ENCODE measurements at places on chromosomes 1 and 21.

GRCh38 chr1:208254376-208254775 lies 10.2 kb upstream of the PLXNA2 start:
- DNase-seq = no peak

- peak; percentile 75 for DNase-seq
These were observed 2.2 kb upstream of the RHEX start for GRCh38 chr1:206050655-206051235.

GRCh38 chr1:179857009-179857408 lies 20.6 kb downstream of the TOR1AIP2 start:
- no peak for DNase-seq

DNA sequence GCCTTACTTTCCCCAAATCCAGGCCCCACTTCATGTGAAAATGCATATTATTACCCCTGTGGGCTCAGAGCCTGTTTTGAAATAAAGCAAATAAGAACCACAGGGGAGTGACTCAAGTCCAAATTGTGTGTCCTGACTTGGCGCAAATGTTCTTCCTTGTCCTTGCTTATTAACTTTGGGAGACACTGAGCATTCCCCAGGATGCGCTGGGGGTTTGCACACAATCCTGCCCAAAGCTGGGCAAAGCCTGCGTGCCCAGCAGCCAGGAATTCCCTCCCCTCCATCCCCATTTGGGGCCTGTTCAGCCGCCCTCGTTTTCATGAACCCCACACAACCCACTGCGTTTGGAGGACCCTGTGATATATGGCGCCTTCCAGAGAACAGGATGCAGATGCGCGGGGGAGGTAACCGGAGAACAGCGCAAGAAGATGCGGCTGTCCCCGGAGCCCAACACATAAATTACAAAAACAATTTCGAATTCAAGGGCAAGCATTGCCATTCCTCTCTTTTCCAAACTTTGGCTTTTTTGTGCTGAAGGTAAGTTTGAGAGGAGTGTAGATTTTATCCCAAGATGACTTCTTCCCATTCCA lies 42.4 kb upstream of the CLDN14 start:
- DNase-seq = no peak

GRCh38 chr1:187413405-187414169 lies 584.8 kb downstream of the PLA2G4A start:
- no peak for DNase-seq

GRCh38 chr21:31203431-31204054 lies 140.5 kb downstream of the TIAM1 start:
- no peak for DNase-seq

- DNase-seq = peak; percentile 75
These were observed 29.4 kb upstream of the USP24 start for GRCh38 chr1:55244476-55245099.

DNA sequence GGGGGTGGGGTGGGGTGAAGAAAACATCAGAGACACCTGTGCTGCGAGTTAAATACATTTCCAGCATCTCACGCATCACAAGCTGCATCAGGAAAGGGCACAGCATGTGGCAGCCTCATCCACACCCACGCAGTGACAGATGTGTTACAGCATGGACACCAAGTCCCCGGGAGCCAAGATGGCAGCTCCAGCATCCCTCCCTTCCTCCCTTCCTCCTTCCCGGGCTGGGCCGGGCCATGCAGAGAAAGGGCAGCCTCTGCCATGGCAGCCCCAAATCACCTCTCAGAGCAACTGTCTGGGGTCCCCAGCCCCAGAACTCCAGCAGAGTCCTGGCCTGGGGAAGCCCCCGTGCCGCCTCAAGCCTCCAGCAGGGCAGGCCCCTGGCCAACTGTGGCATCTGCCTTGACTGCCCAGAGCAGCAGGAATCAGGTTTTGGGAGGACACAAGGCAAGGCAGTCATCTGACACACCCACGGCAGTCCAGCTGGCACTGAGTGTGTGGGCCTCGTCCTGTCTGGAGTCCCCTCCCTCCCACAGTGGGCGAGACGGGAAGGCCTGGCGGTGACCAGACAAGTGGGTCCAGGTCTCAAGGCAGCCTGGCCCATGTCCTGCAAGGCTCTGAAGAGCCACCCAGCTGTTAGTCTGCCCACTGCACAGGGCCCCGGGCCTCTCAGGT lies 6.2 kb downstream of the SMIM1 start:
- peak; percentile 31 for DNase-seq

DNA sequence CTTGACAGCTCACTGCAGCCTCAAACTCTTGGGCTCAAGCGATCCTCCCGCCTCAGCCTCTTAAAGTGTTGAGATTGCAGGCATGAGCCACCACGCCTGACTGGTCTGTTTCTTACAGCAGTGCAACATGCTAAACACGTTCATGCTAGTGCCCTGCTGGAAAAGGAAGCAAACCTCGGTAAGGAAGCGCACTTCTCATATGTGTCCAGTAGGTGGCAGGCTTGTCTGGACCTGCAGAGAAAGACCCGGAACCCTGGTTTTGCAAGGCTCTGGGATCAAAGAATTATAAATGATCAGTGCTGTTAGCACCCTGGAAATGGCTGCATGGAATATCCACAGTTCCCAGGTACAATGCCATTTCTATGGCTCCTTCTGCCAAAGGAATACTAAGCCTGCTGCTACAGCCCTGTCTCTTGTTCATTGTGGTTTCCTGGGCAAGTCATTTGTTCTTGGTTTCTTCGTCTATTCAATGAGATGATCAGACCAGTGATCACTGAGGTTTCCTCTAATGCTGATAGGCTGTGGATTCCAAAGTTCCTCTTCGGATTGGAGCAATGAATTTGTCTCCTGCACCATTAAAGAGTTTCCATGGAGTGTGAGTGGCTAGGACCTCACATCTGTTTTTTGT lies 15.9 kb downstream of the RNU5D-1 start:
- DNase-seq = peak; percentile 92

DNA sequence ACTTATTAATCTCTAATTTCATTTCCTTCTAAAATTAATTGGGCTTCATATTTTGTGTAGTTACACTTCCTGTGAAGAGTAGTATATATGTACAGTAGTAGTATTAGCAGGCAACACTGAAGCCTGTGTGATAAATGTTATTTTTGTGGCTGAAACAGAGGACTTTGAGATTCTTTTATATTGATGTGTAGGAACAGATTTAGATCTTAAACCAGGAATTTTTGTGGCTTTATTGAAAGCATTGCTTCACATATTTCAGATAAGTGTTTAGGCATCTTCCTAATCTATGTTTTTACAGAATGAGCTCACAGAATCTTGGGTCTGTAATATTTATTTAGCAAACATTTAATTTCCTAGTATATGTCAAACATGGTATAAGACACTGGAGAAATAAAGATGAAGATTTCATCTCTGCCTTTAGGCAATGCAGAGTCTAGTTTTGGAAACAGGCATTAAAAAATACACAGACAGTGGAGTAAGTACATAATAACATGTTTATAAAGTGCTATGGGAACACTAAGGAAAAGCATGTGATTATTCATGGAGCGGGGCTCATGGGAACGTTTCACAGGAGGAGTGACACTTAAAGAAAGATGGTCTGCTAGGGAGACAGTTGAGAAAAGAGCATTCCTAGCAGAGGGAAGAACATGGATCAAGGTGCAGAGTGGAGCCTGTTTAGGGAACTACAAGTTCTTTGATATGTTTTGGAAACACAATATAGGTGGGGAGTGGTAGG lies 52.7 kb downstream of the MIGA1 start:
- no peak for DNase-seq

DNA sequence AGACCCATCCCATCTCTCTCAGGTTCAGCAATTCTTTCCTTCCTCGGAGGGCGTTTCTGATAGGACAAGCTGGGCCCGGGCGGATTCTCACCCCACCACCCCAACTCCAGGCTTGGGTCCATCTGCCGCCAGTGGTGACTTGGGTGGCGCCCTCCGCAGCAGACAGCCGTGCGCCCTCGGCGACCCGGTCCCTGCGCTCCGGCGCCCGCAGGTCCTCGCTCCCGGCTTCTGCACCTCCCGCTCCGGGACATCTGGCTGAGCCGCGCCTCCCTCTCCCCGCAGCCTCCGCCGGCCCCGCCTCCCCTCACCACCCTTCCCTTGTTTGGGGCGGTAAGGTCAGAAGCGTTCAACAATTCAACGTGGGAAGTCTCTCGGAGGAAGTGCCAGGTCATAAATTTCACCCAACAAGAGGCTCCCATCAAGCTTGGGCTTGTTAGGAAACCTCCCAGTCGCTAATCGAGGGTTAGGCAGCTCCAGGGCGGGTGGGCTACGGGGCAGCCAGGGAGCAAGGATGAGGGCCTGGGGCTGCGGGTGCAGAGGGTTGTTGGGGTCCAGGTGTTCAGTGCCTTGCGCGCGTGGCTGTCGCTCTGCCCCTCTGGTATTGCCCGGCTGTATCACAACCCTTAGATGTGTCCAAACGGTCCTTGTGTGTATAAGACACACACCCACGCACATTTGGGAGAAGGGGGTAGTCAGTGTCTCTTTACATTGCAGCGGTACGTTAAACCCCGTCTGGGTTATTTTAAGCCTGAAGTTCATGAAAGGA lies 39.8 kb downstream of the OLIG1 start:
- peak; percentile 63 for DNase-seq

DNA sequence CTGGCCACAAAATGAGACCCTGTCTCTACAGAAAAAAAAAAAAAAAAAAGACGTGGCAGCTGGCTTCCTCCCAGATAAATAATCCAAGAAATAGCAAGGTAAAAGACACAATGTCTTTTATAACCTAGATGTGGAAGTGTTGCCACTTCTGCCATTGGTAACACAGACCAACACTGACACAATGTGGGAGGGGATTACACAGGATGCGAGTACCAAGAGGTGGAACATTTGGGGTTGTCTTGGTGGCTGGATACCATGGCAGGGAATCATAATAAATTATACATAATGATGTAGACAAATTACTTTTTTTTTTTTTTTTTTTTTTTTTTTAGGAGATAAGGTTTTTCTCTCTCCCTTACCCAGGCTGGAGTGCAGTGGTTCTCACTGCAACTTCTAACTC lies 6.0 kb upstream of the NEXN start:
- DNase-seq = no peak

DNA sequence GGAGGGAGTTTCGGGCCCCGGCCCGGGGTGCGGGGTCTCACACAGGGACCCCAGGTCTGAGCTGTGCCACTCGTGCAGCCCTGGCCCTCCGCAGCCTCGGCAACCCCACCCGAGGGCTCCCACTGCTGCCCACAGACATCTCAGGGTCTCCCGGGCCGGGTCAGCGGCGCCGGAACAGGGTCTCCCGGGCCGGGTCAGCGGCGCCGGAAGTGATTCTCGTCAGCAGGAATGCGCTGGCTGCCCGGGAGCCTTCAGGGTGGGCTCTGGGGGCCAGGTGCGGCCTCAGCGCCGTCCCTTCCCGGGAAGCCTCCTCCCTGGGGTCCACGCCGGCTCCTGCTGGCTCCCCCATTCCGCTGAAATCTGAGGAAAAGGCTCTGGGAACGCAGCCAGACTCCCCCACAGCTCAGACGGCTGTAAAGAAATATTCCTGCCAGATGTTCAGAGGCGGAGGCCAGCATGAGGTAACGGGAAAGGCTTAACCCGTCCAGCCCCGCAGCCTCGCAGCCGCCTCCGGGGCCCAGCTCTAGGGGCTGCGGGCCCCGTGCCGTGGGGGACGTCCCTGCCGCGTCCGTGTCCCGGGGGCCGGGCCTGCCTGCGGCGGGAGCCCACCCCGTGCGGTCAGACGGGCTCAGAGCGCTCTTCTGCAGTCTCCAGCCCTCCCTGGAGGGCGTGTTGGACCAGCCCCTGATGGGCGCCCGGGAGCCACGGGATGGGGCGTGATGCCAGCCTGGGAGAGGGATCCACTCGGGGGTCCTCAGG lies 8.7 kb upstream of the COL6A1 start:
- no peak for DNase-seq

DNA sequence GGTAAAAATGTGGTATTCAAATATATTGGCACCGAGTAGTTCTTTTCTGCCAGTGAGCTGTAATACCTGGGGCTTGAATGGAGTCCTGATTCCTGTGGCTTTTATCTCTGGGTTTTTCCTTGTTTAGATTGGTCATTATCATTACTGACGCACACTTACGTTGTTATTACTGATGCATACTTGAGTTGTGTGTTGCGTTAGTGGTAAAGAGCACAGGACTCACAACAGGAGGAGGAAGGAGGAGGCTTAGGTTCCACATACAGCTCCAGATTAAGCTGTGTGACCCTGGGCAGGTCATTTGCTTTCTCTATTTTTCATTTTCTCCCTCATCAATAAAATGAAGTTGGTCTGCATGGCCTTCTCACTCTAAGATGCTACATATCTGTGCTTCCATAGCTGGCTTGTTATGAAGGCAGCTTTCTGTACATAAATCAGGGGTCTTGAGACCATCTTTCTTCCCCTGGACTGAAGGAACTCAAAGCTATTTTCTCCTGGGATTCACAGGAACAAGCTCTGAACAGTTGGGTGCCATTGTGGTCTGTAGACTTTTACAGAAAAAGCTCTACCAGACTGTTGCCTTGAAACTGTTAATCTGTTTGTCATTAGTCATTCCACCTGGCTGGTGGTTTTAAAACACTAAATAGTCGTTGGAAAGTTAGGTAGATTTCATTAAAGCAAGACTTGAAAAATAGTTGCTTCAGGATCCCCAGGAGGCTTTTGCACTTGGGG lies 5.6 kb downstream of the ARID1A start:
- no peak for DNase-seq

- no peak for DNase-seq
These were observed 35.2 kb downstream of the EXO1 start for GRCh38 chr1:241883159-241883558.

- no peak for DNase-seq
These were observed 248.0 kb downstream of the S1PR1 start for GRCh38 chr1:101484689-101485338.

DNA sequence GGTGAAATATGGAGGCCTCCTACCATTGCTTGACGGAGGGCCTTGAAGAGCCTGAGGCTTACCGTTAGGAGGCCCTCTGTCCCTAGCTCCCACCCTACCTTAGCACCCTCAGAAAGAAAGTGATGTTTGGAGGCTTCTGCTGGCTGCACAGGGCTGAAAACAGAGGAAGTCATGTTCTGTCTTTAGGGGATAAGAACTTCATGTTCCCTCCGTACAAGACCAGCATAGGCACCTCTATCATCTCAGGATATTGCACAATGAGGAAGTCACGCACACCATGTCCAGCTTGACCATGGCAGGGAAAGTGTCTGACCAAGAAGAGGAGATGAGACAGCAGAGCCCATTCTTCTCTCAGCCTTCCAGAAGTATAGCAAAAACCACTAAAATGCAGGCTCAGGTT lies 13.8 kb downstream of the ADORA3 start:
- DNase-seq = peak; percentile 66

Data from hematopoietic multipotent progenitor cell treated with erythropoietin and hydrocortisone succinate and interleukin-3 and kit ligand, for 4 days (in vitro differentiated cells).